ENCODE measurements at places on chromosomes 4 and X.
A peak's percentile ranks its signal among the peaks of the same experiment; 100 is the strongest.

DNA sequence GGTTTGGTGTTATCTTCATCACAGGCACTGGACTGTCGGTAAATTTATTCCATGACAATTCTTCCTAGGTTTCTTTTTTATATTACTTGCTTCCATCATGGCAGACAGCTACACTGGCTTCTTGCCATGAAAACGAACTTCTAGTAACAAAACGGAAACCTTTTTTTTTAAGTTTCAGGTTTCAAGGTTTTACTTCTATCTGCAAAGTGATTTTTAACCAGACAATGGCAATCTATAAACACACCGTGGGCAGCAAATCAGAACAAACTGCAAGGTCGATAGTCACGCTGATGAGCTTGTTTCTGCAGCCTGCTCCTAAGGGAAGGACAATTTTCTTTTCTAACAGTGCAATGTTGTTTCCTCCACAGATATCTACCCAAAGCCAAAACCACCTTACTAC, 29.9 kb downstream of the XG start:
- no peak for DNase-seq

DNA sequence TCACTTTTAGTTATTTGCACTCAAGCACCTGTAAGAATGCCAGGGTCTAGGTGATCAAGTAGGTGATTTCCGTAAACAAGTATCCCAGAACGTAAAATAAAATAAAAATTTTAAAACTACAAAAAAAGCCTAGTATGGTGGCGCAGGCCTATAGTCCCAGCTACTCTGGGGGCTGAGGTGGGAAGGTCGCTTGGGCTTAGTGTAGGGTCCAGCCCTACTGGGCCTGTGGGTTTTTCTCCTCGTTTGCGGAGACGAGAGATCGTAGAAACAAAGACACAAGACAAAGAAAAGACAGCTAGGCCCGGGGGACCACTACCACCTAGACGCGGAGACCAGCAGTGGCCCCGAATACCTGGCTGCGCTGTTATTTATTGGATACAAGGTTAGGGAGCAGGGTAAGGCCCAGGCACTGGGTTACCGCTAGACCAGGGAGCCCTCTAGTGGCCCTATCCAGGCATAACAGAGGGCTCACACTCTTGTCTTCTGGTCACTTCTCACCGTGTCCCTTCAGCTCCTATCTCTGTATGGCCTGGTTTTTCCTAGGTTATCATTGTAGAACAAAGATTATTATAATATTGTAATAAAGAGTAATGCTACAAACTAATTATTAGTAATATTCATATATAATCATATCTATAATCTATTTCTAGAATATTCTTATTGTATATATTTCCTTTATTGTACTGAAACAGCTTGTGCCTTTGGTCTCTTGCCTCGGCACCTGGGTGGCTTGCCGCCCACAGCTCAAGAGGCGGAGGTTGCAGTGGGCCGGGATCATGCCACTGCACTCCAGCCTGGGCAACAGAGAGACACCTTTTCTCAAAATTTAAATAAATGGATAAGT, 38.4 kb downstream of the SAGE1 start:
- peak; percentile 26 for DNase-seq

GRCh38 chr4:1406981-1407656, 877 bp upstream of the NKX1-1 start:
- DNase-seq: no peak

DNA sequence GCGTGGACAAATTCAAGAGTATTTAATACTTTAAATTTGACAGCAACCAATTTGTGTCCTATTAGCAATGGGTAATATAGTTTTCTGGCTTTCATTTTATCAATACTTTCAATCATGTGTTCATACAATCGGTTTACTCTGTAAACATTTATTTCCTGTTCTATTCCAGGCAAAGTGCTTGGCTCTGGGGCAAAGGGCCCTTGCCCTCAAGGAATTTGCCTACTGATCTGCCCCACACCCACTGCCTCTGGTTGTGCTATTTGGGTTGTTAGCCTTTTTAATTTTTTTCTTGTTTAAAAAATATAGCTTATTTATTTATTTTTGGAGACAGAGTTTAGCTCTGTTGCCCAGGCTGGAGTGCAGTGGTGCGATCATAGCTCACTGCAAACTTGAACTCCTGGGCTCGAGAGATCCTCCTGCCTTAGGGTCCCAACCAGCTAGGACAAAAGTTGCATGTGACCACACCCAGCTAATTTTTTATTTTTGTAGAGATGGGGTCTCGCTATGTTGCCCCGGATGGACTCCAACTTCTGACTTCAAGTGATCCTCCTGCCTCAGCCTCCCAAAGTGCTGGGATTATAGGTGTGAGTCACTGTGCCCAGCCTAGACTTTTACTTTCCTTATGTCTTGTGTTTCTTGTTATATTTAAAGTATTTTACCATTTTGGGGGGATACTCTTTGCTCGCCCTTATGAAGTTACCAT, 30.7 kb upstream of the CBR4 start:
- DNase-seq: no peak

GRCh38 chrX:70386235-70386634, 36.9 kb upstream of the GDPD2 start:
- no peak for DNase-seq

GRCh38 chr4:61443813-61444510, 243.8 kb downstream of the ADGRL3 start:
- DNase-seq: no peak

DNA sequence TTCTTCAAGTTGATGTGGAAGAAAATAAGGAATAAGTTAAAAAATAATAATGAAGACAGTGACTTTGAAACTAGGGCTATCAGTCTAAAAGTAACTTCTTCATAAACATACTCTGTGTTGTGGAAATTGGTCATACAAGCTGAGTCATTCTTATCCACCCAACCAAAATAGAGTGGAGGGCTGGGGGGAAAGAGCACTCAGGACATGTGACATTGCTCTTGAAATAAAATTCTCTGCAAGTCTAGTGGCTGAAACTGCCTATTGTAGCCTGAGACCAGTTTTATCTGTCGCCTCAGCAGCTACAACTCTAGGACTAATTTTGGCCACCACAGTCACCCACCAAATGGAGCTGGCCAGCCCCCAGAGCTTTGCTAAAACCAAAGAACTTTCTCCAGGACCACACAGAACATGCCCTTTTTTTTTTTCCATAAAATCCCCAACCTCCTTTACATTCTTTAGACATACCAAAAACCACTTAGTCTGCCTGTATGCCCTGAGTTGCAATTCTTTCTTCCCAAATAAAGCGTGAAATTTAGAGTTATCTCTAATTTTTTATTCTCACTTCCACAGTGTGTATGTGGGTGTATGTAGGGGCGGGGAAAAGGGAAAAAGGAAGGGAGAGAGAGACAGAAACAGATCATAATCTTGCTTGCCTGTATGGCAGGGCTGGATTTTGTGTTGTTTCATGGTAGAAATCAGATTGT, 23.0 kb upstream of the SLC25A4 start:
- no peak for DNase-seq

GRCh38 chr4:89658701-89659024, 178.3 kb downstream of the SNCA start:
- DNase-seq: no peak

- no peak for DNase-seq
These were observed 47.7 kb upstream of the SYTL5 start for GRCh38 chrX:37958525-37959211.

- no peak for DNase-seq
These were observed 145.4 kb downstream of the STIM2 start for GRCh38 chr4:27005905-27006590.

DNA sequence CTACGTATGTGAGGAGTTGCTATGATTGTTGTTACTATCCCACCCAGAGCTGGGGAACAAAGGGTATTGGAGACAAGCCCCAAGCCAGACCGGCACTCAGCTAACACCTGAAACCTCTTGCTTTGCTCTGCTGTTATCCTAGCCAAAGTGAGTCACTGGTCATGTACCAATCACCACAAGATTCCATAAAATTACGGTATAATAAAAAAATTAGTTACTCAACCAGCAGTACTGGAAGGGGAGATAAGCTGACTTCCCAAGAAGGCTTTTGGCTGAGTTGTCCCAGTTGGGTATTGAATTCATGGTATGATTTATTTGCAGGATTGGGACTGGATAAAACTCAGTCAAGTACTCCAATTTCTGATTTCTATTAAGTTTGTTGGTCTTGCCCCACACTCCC, 5.3 kb downstream of the EDA2R start:
- no peak for DNase-seq

DNA sequence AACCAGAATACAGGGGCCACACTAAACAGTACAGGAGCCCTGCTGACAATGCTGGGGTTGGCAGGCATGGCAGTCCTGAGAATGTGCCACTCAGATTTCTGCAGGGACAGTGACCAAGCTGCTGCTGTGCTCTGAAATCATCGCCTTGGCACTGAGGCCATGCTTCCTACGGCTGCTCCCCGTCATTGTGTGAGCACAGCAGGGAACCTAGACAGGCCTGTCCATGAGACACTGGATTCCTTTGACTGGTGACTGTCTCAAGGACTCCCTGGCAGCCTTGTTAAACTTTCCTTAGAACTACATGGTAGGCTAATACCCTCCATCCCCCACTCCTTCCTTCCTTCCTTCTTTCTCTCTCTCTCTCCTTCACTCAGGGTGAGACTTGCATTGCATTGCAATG, 111.4 kb downstream of the LUZP4 start:
- no peak for DNase-seq

Measured in NCI-H1436 (cell line).